ENCODE measurements at places on chromosomes 3 and 15.

DNA sequence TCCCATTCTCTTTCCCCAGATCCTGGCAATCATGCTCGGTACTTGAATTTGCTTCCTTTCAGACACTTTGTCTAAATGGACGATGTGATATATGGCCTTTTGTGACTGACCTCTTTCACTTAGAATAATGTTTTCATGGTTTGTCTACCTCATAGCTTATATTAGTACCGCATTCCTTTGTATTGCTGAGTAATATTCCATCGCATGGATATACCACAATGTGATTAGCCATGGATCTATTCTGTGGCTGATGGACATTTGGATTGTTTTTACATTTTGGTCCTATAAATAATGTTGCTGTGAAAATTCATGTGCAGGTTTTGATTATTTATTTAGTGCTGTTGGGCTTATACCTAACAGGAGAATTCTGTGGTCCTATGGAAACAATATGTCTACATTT lies 458.6 kb downstream of the GABRG3 start:
- no peak for DNase-seq

GRCh38 chr15:41688671-41689070 lies 28.5 kb downstream of the MGA start:
- no peak for DNase-seq

GRCh38 chr15:90807074-90807785 lies 61.2 kb upstream of the FURIN start:
- DNase-seq = no peak

- no peak for DNase-seq
Observed at GRCh38 chr3:150797155-150797554, 34.2 kb upstream of the SIAH2 start.

DNA sequence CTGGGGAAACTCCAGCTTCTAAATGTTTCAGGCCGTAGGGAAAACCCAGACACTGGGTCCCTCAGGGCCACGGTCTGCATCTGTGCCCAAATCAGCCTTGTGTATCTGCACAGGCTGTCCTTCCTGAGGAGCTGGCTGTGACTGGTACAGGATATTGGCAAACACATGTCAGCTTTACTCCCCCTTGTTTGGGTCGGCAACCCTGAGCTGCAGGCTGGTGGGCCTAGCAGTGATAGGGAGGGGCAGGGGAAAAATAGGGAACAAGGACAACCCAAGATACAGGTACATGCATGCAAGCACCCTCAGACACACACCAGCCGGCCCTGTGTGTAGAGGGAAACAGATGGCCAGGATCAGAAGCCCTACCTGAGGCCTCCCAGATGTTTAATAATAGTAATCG lies 28.7 kb upstream of the HCN4 start:
- DNase-seq = no peak

- DNase-seq = no peak
Observed at GRCh38 chr3:5579946-5580345, 392.4 kb downstream of the EDEM1 start.

GRCh38 chr15:36491912-36492311 lies 87.5 kb upstream of the CDIN1 start:
- DNase-seq = no peak

DNA sequence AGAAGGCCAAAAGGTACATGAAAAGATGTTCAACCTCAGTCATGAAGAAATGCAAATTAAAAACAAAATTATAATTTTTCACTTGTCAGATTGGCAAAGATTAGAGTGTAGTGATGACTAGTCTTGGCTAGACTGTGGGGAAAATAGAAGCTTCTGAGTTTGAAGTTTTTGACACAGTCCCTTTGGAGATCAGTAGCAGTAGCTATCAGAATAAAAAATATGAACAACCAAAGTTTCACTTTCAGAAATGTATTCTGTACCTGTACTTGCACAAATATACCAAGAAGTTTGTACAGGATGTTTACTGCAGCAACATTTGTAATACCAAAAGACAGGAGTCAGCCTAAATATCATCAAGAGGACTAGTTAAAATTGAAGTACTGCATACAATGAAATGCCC lies 14.1 kb downstream of the ATP2C1 start:
- no peak for DNase-seq

GRCh38 chr3:149585401-149585726 lies 72.5 kb downstream of the WWTR1 start:
- DNase-seq = no peak

DNA sequence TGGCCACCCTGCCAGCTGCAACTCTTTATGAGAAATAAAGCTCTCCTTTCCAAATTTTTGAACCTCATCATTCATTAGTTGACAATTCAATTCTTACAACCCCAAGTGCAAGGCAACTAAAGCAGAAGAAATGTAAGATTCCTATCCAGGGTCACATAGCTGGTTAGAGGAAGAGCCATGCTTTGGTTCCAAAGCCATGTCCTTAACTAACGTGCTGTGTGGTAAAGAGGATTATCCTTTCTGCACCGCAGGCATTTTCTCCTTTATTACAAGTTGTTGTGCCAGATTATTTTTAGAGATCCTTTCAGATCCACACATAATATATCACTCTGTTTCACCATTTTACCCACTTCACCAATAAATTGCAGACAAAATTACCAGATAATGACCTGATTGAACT lies 36.5 kb downstream of the TM4SF18 start:
- DNase-seq = no peak

- no peak for DNase-seq
Observed at GRCh38 chr3:29561651-29562149, 280.8 kb downstream of the RBMS3 start.

- DNase-seq = no peak
Observed at GRCh38 chr15:89074402-89075012, 13.7 kb upstream of the ABHD2 start.

GRCh38 chr15:79523266-79523665 lies 91.1 kb downstream of the MINAR1 start:
- DNase-seq = no peak

DNA sequence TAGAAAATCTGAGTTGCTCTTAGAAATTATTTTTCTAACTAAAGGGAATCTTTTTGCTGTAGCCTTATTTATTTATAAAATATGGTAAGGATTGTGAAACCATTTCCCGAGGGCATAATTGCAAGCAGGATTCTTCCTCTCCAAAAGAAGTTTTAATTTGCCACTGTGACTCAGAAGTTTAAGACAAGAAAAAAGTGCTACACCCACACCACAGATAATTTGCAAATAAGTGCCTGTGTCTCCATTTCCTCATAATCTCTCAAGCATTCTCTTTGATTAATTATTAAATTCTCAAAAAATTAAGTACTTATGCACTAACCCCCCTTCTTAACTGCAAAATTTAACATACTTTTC lies 43.6 kb downstream of the RASA2 start:
- no peak for DNase-seq

DNA sequence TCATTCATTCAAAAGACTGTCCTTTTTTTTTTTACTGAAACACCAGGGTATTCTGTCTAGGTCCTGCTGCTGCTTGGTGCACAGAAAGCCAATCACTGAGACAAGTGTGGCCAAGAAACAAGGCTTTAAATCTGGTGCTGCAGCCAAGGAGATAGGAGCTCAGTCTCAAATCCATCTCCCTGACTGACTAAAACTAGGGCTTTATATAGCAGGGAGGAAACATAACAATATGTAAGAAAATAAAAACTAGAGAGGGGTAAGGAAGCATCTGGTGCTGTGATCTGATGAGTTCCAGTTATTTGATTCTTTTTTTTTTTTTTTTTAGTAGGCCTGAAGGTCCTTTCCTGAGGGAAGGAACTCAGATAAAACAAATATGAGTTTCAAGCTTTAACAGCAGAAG lies 139.8 kb downstream of the ATG7 start:
- no peak for DNase-seq

DNA sequence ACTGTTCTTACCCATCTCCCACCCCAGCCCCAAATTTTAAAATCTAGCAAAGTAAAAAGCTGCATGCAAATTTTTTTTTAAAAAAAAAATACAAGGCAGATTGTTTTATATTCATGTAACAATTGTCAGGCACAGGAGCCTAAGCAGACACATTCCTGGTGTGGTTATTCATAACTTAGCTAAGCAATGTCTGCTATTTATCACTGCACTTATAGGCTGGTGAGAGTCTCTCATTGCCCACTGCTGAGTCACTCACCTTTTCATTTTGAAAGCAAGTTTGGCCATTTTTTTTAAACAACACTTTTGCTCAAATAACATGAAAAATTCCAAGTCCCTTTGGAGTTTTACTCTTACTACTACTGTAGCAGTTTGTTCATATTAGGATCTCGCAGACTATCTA lies 413.9 kb downstream of the RBMS3 start:
- no peak for DNase-seq

- DNase-seq = no peak
Observed at GRCh38 chr3:122902326-122902725, 107.5 kb downstream of the SLC49A4 start.

DNA sequence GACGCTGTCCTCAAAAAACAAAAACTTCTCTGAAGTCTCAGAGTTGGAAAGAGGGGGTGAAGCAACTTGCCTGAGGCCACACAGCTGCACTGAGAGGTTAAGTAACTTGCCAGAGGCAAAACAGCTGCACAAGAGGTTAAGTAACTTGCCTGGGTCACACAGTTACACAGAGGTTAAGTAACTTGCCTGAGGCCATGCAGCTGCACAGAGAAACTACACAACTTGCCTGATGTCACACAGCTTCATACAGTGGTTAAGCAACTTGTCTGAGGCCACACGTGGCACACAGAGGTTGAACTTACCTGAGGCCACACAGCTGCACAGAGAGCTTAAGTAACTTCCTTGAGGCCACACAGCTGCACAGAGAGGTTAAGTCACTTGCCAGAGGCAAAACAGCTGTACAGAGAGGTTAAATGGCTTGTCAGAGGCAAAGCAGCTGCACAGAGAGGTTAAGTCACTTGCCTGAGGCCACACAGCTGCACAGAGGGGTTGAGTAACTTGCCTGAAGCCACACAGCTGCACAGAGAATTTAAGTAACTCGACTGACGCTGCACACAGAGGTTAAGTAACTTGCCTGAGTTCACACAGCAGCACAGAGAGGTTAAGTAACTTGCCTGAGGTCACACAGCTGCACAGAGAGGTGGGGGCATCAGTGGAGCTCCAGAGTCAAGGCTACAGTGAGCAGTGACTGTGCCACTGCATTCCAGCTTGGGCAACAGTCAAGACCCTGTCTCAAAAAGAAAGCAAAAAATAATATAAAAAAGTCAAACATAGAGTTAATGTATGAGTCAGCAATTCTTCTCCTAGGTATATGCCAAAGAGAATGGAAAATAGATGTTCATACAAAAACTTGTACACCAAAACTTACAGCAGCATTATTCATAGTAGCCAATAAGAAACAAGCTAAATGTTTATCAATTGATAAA lies 12.0 kb upstream of the ACAD9 start:
- no peak for DNase-seq

- no peak for DNase-seq
Observed at GRCh38 chr3:44962621-44963393, 13.2 kb downstream of the ZDHHC3 start.

DNA sequence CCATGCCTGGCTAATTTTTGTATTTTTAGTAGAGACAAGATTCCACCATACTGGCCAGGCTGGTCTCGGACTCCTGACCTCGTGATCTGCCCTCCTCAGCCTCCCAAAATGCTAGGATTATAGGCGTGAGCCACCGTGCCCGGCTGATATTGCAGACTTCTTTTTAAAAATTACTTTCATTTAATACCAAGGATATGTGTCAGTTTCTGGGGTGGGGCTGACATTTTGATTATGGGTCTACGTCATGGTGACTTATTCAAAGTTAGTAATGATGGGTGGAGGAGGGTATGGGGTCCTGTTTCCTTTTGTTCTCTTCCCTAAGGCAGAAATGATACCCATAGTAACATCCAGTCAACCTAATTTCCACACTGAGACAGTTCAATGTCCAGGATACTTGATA lies 34.7 kb downstream of the GBE1 start:
- DNase-seq = no peak

DNA sequence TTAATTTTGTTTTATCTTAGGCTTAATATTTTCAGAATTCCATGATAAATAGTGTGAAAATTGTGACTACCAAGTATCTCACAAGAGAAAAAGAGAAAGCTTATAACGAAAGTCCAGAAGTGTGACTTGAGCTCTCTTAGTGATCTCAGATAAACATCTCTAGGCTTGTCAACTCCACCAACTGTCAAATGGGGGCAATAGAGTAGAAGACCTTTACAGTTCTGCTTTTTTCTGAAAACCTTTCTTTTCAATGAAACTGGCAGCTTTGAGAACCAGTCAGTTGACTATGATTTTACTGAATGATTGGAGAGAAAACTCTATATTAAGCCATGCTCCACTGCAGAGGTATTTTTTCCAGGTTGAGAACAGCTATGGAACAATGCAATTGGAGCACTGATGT lies 119.2 kb upstream of the TP63 start:
- no peak for DNase-seq

- DNase-seq = peak; percentile 83
Observed at GRCh38 chr15:44427756-44428724, 611 bp downstream of the CTDSPL2 start.

DNA sequence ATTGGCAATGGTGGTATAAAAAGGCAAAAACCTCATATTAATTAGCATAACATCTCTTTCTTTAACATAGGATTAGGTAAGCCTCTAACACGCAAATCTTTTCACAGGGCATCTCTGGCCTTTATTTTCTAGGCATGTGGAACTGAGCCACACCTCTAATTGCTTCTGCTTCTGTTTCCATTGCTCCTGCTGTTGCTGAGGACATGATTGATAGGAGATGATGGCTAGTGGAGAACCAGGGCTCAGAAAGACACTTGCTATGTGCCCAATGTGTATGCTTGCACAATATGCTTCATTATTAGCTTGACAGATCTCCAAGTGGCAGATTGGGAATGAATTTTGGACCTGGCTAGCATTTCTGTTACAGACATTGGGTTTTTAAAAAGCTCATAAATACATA lies 114.5 kb downstream of the EPHA3 start:
- no peak for DNase-seq

DNA sequence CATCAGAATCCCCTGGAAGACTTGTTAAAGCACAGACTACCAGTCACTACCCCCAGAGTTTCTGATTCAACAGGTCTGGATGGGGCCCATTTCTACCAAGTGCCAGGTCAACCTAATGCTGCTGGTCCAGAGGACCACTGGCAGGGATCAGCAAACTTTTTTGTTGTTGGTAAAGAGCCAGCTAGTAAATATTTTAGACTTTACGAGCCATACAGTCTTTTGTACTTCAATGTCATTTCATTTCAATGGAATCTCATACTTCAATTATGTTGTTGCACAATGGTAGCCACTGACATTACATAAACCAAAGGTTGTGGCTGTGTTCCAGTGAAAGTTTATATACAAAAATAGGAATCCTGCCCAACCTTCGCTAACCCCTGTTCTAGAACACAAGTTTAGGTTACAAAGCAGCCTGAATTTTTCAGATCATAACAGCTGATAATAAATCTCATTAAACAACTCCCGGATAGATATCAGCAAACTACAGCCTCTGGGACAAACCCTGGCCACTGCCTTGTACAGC lies 28.7 kb downstream of the ULK4 start:
- no peak for DNase-seq

DNA sequence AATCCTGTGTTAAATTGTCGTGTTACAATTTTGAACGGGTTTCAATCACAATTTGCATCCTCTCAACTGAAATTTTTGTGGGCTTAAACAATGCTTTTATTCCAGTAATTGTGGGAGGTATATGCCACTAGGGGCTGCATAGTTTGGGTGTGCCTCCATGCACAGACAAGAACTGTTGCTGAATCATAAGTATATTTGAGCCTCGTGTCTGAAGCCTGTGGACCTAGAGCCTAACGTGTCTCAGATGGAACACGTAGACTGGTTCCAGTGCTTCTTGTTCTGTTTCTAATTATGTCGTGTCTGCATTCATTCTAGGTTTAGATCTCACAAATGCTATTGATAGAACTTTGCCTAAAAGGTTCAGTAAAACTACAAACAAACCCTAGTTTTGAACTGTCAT lies 363.4 kb downstream of the RBMS3 start:
- no peak for DNase-seq

- DNase-seq = no peak
Observed at GRCh38 chr3:46095307-46095706, 68.0 kb upstream of the XCR1 start.
